Activated CD4-positive, alpha-beta T cell treated with anti-CD3 and anti-CD28 coated beads, Interleukin-2, amount 50 U/mL, for 4 hours (primary cell): ENCODE measurements at places on chromosomes 12 and 14.

GRCh38 chr14:81449576-81449975 is 49.5 kb upstream of the STON2 start:
- no peak for DNase-seq

DNA sequence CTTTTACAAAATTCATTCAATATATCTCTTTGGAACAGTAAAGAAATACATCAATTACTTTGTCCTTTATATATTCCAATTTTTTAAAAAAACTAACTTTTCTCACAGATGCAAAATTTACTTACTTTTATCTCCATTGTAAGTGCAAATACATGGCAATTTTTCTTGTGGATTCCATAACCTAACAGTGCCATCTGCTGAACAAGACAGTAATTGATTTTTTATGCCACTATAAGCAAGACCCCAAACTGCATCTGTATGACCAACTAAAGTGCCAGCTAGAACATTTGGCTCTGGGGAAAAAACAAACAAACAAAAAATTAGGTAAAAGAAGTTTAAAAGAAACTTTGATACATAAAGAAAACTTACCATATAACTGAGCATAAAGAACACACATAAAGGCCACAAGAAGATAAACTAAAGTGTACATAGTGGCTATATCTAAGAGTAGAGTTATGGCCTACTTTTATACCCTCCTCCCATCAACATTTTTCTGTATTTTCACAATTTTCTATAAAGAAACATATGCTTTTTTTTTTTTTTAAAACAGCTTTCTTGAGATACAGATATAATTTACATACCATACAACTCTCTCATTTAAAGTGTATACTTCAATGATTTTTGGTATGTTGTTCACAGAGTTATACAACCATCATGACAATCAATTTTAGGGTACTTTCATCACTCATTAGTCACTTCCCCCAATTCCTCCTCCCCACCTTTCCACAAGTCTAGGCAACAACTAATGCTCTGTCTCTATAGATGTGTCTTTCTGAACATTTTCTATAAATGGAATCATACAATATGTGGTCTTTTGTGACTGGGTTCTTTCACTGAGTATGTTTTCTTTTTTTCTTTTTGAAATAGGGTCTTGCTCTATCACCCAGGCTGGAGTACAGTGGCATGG is 32.6 kb downstream of the COCH start:
- no peak for DNase-seq

GRCh38 chr14:32015166-32015565 is 61.9 kb upstream of the ARHGAP5 start:
- no peak for DNase-seq

GRCh38 chr12:107779077-107779831 is 4.8 kb downstream of the ASCL4 start:
- DNase-seq, result no peak

GRCh38 chr12:67263471-67263870 is 5.7 kb upstream of the CAND1 start:
- no peak for DNase-seq

- no peak for DNase-seq
These were observed 9.4 kb downstream of the SYCP3 start for GRCh38 chr12:101729842-101730241.

GRCh38 chr12:8637244-8637643 is 24.6 kb upstream of the AICDA start:
- DNase-seq, result no peak

DNA sequence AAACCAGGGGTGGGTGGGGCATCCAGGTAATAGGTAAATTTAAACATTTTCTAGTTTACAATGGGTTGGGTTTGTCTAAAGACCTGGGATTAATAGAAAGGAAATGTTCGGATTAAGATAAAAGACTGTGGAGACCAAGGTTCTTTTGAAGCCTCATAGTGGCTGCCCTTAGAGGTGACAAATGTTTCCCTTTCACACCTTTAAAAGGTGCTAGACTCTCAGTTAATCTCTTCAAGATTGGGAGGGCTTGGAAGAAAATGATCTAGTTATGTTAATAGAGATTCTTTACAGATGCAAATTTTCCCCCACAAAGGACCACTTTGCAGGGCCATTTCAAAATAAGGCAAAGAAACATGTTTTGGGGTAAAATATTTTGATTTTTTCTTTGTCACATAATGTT is 39.0 kb downstream of the TMTC2 start:
- DNase-seq, result no peak

- DNase-seq, result peak; percentile 38
These were observed 2.8 kb downstream of the SRSF9 start for GRCh38 chr12:120466560-120467315.

DNA sequence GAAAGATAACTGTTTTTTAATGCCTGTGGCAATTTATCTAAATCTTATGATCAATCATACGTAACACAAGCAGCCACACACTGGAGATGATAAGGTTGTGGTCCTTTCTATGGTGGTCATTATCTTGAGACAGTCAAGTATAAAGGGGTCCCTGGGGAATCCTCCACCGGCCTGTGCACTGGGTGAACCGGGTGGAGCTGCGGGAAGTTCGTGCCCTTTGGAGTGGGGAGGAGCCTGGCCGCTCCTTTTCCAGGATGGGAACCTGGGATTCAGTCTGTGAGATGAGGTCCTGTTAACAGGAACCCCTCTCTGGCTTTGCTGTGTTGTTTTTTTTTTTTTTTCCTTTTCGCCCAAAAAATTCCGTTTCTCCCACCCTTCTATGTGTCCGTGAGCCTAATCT is 167.5 kb upstream of the RPL10L start:
- no peak for DNase-seq

DNA sequence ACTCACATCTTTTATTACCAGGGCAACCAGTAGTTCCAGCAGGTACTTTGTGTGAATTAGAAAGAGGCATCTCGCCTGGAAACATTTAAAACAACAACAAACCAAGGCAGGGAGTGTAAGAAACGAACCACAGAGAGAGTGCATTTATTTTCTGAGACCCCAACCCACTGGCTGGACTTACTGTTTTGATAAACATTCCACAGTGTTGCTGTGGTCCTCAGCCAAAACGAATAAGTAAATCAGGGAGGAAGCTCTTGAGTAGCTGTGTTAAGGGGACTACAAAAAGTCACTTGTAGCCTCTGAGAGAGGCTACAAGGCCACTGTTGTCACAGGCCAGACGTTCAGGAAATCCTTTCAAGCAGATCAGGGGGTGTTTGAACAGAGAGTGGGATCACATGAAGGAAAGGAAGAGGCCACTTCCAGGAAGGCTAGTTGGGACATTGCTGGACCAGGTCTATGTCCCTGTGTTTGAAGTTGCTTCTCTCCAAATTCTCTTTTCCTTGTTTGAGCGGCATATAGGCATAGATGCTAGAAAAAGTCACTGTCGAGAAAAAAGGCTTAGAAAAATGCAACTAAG is 33.8 kb downstream of the DMAC2L start:
- no peak for DNase-seq

- no peak for DNase-seq
These were observed 64.6 kb downstream of the B4GALNT3 start for GRCh38 chr12:524167-524951.

- no peak for DNase-seq
These were observed 114.1 kb downstream of the RFLNA start for GRCh38 chr12:124408822-124409517.

DNA sequence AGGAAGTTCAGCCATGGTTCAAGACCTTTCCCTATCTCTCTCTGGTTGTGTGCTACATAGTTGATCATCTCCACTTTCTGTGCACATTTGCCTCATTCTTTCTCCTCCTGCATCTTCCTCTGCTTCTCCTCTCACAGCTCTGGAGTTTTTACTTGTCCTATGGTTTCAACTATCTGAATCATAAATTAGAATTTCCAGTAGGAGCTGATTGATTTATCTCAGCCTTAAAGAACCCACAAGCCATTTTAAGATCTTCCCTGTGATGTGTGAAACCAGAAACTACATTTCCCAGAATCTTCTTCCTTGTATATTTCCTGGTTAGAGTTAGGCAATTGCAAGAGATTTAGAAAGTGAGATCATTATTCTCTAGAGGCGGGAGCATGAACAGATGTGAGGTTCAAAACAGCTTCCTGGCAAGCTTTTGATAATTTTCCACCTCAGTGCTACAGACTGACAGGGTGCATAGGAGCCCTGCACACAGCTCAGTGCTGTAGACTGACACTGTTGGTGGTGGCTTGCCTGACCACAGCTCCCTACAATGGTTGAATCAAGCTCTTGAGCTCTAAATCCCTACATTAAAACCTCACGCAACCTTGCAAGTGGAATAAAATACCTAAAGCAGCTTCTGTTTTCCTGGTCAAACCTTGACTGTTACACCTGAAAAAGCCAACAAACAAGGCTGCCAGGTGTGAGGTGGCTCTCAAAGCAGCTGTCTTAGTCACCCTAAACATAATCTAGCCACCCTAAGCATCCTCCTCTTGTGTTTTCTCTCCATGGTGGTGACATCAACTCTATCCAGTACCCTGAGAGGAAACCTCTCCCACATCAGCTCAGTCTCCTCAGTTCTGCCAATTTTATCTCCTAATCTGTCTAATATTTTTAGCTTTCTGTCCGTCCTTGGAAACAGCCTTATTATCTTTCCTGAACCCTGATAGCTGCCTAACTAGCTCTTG is 21.5 kb upstream of the IFNG start:
- no peak for DNase-seq

DNA sequence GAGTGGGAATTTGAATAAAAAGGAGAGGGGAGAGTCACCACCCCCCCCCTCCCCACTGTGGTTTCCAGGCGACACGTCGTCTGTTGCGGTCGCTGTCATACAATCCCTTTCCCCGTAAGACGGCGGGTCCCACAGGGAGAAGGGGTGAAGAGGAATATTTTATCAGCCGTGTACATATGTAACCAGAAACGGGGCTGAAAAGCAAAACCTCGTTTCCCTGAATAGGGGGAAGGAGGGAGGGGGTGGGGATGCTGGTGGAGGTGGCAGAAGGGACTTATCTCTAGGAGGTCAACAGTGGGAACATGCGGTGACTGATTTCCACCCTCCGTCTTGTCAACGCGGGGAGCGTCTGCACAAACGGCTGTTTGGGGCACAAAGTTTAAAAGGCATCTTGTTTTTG is 171.4 kb downstream of the RBM19 start:
- no peak for DNase-seq

- DNase-seq, result no peak
These were observed 887 bp upstream of the APOBEC1 start for GRCh38 chr12:7666595-7666994.

GRCh38 chr12:53313996-53314395 is 7.4 kb downstream of the AAAS start:
- DNase-seq, result no peak

DNA sequence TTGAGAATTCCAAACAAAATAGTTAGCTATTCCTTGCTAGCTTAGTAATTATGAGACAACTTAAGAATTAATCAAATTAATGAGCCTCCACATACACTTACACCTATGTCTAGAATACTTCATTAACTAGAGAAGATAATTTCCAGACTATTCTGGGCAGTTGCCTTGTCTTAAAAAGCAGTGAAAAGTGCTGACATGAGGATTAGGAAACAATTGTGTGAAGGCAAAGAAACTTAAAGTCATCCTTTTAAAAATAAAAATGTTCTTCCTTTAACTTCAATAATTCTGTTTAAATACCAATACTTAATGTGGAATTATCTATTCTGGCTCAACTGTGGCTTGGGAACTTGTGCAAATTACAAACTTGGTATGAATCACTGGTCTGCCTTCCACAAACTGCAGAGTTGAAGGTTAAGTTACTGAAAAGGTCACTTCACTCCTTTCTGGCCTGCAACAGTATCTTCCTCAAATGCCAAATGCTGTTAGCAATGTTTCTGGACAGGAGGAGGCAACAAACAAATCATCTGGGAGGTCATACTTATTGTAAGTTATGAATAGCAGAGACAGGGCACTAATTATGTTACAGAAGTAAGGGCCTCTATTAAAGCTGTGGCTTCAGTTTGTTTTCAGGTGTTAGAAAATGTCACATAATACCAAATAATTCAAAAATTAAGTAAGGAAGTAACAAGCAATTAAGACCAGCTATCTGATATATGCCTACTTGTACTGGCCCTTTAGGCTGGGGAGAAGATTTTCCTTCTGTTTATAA is 19.2 kb downstream of the PPTC7 start:
- DNase-seq, result no peak

DNA sequence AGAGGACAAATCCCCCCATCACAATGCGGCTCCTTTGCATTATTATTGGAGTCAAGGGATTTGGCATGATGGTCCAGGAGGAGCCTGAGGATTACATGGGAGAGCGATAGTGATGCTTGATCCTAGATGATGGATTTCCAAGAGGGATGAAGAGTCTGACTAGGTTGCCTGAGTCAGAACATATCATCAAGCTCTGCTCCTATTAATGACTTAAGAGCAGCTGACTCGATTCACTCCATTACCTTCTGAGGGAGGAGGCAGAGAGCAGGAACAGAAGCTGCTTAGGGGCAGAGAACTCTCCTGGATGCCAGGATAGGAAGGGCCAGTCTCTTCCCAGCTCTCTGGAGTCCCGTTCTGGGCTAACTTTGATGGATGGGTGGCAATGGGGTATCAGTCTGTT is 54.0 kb upstream of the CISTR start:
- DNase-seq, result no peak

- DNase-seq, result no peak
These were observed 8.5 kb downstream of the ZFYVE21 start for GRCh38 chr14:103724116-103724515.

DNA sequence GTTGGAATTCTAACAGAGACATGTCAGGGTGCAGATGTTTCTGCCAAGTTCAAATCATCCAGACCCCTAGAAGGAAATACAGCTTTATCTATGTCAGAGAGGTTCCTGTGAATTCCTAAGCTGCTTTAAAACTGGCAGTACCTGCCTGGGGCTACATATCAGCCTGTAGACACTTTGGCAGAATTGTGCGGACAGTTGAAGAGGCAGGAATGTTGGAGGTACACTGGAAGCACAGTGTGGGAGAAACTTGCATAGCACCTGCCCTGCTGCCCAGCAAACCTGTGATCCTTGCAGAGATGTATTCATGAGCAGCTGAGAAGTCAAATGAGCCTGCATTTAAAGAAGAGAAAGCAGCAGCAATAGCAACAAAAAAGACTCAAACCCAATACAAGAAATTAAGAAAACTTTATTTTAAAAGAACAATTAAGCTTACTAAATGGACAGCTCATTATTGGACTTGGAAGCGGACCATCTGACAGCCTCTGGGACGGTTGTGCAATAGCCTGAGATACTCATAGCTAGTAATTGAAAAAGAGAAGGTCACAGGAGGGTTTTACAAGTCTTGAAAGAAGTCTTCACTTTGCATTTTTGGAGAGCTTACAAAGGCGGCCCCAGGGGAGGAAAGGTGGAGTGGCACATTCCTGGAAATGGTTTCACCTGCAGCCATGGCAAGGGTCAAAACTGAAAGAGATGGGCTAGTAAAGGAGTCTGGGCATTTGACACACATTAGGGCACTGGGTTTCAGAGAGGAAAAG is 280.9 kb upstream of the FLRT2 start:
- DNase-seq, result no peak

DNA sequence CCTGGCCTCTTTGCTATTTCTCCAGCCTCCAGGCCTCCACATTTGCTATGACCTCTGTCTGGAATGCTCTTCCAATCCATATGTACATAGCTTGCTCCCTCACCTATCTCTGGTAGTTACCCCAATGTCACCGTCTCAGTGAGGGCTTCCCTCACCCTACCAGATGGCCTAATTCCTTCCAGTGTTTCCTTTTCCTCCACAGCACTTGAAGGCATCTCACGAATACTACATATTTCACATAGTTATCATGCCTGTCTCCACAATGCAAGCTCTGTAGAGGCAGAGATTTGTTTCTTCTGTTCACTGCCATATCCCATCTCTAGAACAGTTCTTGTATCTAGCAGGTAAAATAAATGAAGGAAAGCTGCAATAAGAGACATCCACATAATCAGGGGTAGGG is 21.3 kb upstream of the HSP90B1 start:
- DNase-seq, result no peak
